Fibroblast of villous mesenchyme (primary cell): ENCODE measurements at places on chromosomes 6 and 20. TPM values are rescaled to one million over a fixed set of nuclear protein-coding genes. Genes with fewer than 3 reads are reported as not detected.

Gene PMEPA1
- 0.86 and 2.9 TPM in 2 replicates for total RNA-seq

Gene RAET1L
- total RNA-seq, result not detected in 2 replicates

Gene EYA2
- not detected in 2 replicates for total RNA-seq

Gene TBPL1
- total RNA-seq, result 6.4 and 18.6 TPM in 2 replicates

Gene GPX6
- total RNA-seq, result not detected in 2 replicates

Gene MARCKS
- 263 TPM in 2 replicates for total RNA-seq

Gene NCR2
- not detected in 2 replicates for total RNA-seq

Gene HSPA1A
- total RNA-seq, result 77.0 and 132 TPM in 2 replicates

Gene ARMH2
- total RNA-seq, result not detected in 2 replicates

Gene RSPO3
- 0.32 and 4.7 TPM in 2 replicates for total RNA-seq

Gene SSTR4
- total RNA-seq, result not detected in 2 replicates

Gene RUNX2
- total RNA-seq, result 8.6 and 9.7 TPM in 2 replicates

Gene COL11A2
- total RNA-seq, result under 0.01 and 0.32 TPM in 2 replicates

Gene CCDC170
- total RNA-seq, result 1.6 and 3.9 TPM in 2 replicates

Gene TMC2
- not detected in 2 replicates for total RNA-seq

Gene ENPP4
- 0.32 and 2.2 TPM in 2 replicates for total RNA-seq

Gene NRSN1
- total RNA-seq, result not detected in 2 replicates

Gene DYNLRB1
- total RNA-seq, result 57.4 and 59.6 TPM in 2 replicates

Gene PLCG1
- 60.9 and 94.7 TPM in 2 replicates for total RNA-seq
